ENCODE measurements at places on chromosomes 5 and 9.

GRCh38 chr5:104096451-104096850, 533.9 kb upstream of the NUDT12 start:
- no peak for DNase-seq

DNA sequence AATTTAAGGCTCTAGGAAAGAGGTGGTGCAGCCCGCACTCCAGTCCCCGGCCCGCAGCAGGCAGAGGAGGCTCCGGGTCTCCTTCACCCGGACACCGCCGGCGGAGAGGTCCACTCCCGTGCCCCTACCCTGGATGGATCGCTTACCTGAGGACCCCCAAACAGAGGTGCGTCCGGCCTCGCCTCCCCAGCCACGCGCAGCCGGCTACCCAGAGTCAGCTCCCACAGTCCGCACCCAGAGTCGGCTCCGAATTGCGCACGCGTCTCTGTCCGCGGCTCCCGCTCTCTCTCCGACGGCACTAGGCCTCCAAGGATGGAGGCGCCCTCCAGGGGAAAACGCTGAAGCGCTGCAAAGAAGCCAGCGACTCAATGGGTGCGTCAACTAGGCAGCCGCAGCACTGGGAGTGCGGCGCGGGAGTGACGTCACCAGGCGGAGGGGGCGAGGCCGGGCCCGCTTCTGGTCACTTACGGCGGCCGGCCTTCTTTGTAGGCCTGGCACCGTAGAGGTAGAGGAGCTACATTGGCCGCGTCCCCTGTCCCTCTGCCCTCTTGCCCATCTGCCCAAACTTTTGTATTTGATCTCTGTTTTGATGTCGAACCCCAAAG, at the start of gene ELP1:
TSS of gene ELP1 (minus strand) at position 407 of the 605 bp plus-strand sequence. CDS start 2,978 bp downstream, outside the sequence.
- peak; percentile 87 for DNase-seq

DNA sequence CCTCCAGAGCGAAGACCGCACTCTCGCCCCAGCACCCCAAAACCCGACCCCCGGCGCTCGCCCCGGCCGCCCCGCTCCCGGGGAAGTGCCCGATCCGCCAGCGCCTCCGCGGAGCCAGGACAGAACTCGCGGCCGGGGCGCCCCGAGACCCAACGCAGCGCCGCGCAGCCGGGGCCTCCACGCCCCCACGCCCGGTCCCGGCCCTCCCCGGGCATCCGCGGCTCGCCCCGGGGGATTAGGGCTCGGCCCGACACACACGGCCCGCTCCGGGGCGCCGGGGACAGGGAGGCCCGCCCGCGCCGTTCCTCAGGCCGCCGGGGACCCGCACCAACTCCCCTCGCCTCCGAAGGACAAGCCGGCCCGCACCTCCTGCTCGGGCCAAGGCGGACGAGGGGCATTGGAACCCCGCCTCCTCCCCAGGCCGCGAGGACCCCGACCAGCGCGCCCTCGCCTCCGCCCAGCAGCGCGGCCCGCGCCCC, 544 bp downstream of the FNBP1 start:
- DNase-seq, result no peak

DNA sequence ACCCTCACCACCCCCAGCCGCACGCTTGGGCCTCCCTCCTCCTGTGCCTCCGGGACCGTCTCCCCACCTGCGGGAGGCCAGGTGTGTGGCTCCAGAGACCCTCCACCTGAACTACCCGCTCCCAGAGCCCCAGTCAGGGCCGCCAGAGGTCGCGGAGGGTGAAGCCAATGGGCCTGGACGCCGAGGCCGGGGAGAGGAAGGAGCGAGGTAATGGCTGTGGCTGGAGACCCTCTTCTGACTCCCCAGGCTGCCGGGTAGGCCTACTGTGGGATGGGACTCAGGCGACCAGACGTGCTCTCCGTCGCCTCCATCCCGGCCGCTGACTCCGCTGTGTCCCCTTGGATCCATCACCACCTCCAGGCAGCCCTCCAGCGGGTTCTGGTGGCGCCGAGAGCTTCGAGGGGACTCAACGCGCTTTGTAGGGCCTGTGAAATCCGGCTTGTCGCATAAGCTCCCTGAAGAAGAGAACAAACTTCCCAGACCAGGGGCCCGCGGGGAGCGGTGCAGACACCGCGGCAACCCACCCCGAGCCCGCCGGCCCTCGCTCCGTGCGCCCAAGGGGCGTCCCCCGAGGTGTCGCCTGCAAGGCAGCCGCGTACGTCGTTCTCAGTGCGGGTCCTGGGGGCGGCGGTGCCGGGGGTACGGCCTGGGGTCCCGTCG, 12.6 kb downstream of the IRX2 start:
- DNase-seq, result no peak

- peak; percentile 55 for DNase-seq
These were observed 75.5 kb downstream of the SEMA4D start for GRCh38 chr9:89422151-89422975.

DNA sequence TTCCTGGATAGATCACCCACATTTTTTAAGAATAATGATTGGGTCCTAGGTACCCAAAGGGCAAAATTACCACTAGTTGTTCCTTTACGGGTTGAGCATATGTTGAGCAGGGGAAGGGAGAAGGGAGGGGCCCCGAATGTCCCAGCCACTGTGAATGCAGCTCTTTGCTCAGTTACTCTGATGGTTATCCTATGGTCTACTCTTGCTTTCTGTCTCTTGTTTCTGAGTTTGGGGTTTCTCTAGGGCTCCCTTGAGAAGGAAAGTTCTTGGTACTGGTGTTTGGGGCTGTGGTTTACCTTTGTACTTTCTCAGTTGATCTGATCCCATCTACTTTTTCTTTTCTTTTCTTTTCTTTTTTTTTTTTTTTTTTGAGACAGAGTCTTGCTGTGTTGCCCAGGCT, 55.6 kb downstream of the ALG2 start:
- DNase-seq, result no peak

DNA sequence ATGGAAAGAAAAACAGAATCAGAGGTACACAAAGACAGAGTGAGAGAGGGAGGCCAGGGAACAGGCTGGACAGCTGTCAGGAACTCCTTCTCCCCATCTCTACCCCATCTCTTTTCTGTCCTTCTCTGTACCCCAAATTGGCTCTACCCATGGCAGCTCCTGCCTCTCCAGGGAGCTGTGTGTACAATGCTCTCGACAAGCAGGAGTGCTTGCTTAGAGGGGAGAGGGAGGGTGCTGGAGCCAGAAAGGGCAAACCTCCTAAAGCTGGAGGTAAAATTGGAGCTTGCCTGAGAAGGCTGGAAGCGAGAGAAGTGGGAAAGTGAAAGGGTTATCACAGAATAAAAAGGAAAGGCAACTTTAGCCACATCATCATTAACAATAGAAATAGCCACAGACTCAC, 6.4 kb downstream of the TPM2 start:
- no peak for DNase-seq

DNA sequence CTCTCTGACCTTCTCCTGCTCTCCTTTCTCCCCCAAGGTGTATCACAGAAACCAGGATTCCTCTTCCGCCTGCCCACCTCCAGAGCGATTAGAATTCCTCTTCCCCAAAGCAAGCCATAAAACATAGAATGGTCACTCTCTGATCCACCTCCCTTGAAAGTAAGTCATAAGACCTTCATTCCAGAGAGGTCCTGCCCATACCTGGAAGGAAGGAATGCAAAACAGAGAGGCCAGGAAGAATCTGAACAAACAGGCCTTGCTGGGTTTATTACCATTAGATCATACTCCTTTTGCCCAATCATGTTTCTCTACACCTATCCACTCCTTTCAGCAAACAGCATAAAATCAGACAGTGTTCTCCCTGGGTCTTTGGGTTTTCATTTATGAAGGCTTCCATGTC, 21.0 kb downstream of the CDKL3 start:
- DNase-seq, result no peak

- no peak for DNase-seq
These were observed 3.8 kb upstream of the GGTA1 start for GRCh38 chr9:121503444-121503843.

DNA sequence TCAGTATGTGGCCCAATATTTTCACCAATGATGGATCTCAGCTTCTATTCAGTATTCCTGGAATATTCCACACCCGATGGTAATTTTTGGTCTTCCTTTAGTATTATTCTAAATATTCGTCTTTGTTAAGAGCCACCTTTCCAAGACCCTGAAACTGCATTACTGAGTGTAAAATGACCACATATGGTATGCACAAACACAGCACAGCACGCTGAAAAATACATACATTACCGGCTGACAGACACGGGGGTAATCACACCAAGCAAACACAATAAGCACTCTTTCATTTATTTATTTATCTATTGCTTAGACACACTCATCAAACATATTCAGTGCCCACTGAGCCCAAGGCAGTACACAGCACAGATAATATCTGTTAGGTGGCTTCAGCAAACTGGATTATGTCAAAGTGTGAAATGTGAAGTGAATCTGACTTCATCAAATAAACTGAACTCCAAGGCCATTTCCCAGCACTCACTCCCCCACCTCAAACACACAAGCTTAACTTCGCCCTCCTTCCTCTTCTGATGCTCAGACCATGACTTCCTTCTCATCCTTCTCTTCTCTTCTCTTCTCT, 1637.8 kb upstream of the C9orf72 start:
- DNase-seq, result no peak

DNA sequence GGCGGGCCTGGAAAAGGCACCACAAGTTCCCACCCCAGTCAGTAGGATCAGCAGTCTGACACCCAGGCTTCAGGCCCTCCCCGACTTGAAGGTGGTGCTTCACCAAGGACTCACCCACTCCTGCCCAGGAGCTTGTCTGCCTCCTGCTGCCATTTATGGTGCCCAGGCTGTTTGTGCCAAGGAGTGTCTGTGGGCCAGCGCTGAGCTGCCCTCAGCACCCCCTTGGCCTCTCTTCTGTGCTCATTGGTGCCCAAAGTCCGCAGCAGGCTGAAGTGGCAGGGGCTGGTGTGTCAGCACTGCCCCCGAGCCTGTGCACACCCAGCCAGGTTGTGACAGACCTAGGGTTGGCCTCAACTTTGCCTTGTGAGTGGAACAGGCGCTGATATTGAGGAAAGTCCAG, 23.5 kb downstream of the JMY start:
- no peak for DNase-seq

GRCh38 chr9:21837501-21837900, 35.1 kb downstream of the MTAP start:
- DNase-seq, result no peak

- no peak for DNase-seq
These were observed 84.3 kb downstream of the CRB2 start for GRCh38 chr9:123440256-123440655.

GRCh38 chr9:99239341-99240060, 17.4 kb downstream of the SEC61B start:
- DNase-seq, result no peak

DNA sequence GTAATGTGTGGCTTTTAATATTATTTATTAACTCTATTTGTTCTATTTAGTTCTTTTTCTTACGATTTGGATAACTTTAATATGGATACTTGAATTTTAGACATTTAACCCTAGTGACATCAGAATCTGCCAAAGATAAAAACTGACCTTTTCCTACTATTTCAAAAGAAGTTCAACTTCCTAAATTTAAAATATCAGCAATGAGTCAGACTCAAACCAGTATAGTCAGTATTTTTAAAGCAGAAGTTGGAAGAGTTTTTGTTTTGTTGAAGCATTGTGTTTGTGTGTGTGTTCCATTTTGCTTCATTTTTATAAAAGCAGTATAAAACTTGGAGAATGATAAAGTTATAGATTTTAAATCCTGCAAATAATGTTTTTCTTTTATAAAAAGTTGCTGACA, 251.8 kb upstream of the RASA1 start:
- DNase-seq, result no peak

GRCh38 chr9:99607842-99608448, 213.7 kb upstream of the NR4A3 start:
- DNase-seq, result no peak

- no peak for DNase-seq
These were observed 394.6 kb downstream of the ELAVL2 start for GRCh38 chr9:23431459-23431858.

DNA sequence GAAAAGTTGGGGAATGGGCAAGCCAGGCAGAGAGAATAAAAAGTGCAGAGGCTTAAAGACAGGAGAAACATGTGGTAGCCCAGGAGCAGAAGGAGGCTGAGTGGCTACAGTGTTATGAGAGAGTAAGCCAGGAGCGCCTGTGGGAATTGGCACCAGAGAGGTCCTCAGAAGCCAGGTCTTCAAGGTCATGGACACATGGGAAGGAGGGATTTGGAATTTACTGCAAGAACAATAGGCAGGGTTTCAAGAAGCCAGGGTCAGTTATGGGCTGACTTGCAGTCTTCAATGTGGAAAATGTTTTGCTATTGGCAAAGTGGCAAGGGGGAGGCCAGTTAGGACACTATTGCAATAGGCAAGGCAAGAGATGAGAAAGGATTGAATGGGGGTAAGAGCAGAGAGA, 29.3 kb downstream of the ERAP1 start:
- no peak for DNase-seq

GRCh38 chr9:35308316-35308715, 146.5 kb downstream of the UNC13B start:
- DNase-seq, result no peak

DNA sequence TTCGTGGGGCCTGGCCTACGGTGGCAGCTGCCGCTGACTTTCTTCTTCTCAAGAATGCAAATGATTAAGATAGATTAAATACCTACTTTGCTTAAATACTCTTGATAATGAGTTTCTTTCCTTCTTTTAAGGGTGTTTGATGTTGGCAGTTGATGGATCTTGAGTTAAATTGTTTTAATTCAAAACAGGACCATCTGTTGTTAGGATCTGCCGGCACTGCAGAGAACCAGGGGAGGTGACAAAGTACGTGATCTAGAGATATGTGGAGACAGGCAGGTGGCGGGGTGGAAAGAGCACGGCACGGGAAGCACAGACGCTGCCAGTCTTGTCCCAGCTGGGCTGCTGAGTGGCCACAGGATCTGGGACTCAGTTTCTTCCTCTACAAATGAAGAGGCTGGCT, 37.9 kb downstream of the MED27 start:
- DNase-seq, result no peak

- DNase-seq, result no peak
These were observed 177.6 kb upstream of the PANK3 start for GRCh38 chr5:168756453-168757391.

DNA sequence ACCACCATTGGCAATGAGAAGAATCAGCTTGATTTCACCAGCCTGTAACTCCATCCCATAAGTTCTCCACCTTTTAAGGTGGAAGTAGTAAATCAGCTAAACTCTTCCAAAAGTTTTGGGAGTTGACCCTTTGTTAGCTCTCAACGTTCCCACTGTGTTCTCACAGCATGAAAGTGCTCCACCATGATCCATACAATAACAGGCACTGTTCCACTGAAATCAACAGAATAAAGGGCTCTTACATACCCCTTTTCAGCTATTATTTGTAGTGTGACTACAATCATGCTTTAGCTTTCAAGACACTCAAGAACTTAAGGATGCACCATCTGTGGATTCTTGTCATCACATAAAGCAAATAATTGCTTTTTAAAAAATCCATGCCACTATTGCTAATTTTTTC, 81.6 kb downstream of the PPP2R2B start:
- DNase-seq, result no peak

GRCh38 chr5:1733369-1733768, 66.3 kb downstream of the MRPL36 start:
- no peak for DNase-seq

- no peak for DNase-seq
These were observed 524.1 kb downstream of the TMEM38B start for GRCh38 chr9:106218427-106218826.

GRCh38 chr5:40021007-40021406, 596.2 kb upstream of the DAB2 start:
- no peak for DNase-seq

- no peak for DNase-seq
These were observed 16.9 kb downstream of the IL5 start for GRCh38 chr5:132526290-132526973.

GRCh38 chr9:22682961-22683699, 236.5 kb downstream of the DMRTA1 start:
- DNase-seq, result no peak

GRCh38 chr5:27325513-27325912, 287.1 kb upstream of the CDH9 start:
- no peak for DNase-seq

GRCh38 chr5:107770051-107770450, 99.3 kb upstream of the EFNA5 start:
- DNase-seq, result no peak
